ENCODE measurements at places on chromosomes 1 and 21. TPM values are rescaled to one million over a fixed set of nuclear protein-coding genes. Genes with fewer than 3 reads are reported as not detected.

TFF2 gene
- not detected for polyA plus RNA-seq

LCE1D gene
- polyA plus RNA-seq: not detected

GRCh38 chr1:99645699-99646531 lies at the start of gene PALMD:
TSS of gene PALMD (plus strand) at chr1:99646113. CDS start at chr1:99646318, 205 bp downstream.
- no peak for DNase-seq

DNA sequence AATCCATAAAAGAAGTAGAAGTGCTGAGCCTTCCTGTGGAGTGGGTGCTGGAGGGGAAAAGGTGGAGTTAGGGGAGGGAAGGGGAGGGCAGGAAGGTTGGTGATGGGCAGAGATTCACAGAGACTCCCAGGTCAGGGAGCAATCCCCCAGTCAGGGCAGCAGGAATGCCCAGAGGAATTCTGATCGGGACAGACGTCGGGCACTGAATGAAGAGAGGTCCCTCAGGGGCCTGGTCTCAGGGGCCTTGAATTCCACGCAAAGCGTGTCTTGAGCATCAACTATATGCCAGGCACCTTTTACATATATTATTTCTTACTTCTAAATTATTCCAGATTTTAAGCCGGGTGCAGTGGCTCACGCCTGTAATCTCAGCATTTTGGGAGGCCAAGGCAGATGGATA lies 7.2 kb upstream of the PADI1 start:
- no peak for DNase-seq

GRCh38 chr1:80417671-80418070 lies 1383.1 kb upstream of the ADGRL2 start:
- DNase-seq: no peak

- DNase-seq: no peak
These were observed 1.3 kb downstream of the COL24A1 start for GRCh38 chr1:86155051-86155806.

DNA sequence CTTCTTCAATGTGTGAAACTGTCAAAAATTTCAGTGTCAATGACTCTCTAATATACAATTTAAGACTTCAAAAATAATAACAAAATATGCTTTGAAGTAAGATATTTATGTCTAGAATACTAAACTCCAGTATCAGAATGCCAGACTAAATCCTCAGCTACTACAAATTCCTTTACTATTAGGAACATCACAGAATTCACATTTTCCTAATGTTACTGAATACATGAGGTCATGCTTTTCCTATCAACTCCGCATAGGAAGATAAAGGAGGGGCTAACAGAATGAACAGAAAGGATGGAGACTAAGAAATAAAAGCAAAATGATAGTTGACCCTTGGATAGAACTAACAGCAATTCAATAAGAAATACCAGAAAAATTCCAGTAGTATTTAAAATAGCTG lies 292.7 kb downstream of the SDCCAG8 start:
- DNase-seq: no peak
